ENCODE measurements at places on chromosomes 1 and 21.

GRCh38 chr21:26032263-26032662 lies 138.3 kb downstream of the APP start:
- no peak for DNase-seq

DNA sequence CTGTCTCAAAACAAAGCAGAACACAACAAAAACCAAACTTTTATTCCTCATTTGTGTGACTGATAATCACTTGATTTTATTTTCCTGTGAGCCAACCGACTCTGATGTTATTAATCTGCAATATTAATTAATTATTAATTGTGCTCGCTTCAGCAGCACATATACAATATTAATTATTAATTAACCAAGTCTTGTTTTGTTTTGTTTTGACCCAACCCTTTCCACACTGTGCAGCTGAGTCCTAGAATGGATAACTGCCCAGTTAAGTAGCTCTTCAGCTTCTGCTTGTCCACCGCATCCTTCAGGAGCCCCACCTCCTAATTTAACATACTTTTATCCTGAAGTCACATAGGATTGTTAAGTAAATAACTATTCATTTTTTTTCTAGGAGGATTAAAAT lies 47.4 kb upstream of the EXO1 start:
- no peak for DNase-seq

DNA sequence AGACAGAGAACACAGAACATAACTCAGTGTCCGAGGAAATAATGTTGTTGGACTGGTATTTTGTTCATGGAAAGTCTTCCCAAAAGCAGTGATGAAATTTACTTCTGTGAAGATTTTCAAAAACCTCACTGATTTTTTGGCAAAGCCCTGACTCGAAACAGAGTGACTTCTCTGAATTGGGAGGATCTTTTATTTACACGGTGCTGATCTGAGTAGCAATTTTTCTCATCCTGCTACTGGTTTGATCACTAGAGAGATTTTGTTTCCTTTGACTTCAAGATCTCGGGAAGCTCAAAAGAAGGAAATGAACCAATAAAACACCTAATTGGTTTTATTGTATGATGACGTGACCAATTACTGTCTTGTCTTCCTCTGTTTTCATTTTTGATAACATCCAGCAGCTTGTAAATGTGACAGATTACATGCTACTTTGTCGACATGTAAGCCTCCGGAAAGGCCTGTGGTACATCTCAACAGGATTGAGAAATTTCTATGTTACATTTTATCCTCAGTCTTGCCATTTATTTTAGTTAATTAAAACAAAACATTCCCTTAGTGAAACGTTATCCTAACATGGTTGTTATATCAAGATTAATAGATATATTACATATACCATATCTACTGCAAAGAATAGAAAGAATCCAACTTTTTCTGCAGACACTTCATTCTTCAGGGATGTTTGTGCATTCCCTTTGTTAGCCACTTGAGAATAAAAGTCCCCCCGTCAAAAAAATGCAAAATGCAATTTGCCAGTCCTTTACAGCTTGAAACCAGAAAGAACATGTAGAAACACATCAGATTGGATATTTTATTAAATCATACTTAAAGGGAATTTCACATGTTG lies 42.8 kb upstream of the IFI44L start:
- no peak for DNase-seq

DNA sequence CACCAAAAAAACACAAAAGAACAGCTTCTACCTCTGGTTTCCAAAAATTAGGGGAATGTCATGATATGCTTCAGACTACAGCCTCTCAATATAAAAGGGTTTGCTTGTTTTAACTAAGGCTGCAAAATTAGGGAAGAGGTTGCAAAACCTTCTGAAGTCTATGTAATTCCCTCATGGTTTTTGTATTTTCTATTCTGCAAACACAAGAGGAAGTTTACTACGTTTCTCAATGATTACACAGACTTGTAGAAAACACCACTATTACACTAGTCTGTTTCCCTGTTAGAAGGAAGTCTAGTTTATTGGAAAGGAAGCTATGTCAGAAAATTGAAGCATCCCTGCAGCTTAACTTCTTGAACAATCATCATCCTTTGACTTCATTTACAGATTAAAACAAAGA lies 229.7 kb upstream of the FMN2 start:
- DNase-seq, result no peak

DNA sequence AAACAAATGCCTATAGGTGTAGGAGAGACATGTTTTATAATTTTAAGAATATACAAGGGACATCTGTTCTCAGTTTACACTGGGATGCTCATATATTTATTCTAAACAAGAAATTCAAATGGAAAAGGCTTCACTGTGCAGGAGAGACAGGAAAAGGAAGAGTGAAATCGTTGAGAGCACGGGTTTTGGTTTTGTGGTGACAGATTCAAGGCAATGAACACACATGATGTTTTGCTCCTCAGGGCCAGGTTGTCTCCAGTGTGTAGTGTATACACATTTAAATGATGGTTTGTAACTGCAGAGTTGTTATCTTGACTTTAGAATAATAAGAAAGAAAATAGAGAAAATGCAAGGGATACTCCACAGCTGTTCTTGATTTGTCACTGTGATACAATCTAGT lies 73.7 kb downstream of the S1PR1 start:
- DNase-seq, result no peak

GRCh38 chr1:94627771-94628498 lies 86.4 kb upstream of the F3 start:
- no peak for DNase-seq

GRCh38 chr1:164753521-164754077 lies 194.6 kb downstream of the PBX1 start:
- no peak for DNase-seq

DNA sequence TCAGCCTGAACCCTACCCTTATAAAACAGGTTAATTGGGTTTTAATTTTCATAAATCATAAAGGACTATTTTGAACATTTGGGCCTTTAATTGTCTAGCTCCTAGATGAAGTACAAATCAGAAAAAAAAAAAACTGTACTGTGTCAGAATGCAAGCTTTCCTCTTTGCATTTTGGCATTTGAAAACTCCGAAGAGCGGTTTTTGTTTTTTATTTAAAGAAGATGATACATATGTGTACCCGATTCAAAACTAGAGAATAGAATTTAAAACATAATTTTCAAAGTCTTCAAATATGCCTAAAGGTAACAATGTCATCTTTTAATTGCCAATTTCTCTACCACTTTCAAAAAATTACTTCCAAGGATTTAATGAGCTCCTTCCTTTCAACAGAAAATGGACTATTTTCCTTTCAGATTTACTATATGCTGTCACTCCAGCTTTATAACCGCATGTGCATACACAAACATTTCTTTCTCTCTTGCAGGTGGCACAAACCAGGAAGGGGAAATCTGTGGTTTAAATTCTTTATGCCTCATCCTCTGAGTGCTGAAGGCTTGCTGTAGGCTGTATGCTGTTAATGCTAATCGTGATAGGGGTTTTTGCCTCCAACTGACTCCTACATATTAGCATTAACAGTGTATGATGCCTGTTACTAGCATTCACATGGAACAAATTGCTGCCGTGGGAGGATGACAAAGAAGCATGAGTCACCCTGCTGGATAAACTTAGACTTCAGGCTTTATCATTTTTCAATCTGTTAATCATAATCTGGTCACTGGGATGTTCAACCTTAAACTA lies 33.7 kb downstream of the MRPL39 start:
- DNase-seq, result no peak

DNA sequence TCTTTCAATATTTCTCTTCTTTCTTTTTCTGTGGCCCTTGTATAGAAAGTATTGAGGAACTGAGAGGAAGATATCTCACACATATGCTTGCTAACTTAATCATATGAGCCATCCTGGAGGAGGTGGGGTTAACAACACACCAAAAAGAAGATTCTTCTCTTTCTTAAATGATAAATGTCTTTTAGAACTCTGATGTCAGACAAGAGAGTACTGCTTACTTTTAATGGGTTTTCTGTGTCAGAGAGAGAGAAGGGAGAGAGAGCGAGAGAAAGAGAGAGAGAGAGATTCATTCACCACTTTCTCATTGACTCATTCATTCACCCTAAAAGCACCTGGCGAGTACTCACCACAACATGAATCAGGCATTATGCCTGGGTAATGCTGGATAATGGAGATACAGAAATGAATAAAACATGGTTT lies 250.3 kb upstream of the SGIP1 start:
- DNase-seq, result no peak

GRCh38 chr21:44575307-44576024 lies 1.9 kb downstream of the KRTAP10-4 start:
- no peak for DNase-seq

GRCh38 chr1:166858726-166859419 lies 17.2 kb downstream of the TADA1 start:
- no peak for DNase-seq

- peak; percentile 66 for DNase-seq
Observed at GRCh38 chr1:33086384-33086850, 5.5 kb downstream of the AZIN2 start.

- DNase-seq, result no peak
Observed at GRCh38 chr1:110341872-110342331, 2.7 kb downstream of the RBM15 start.

Data from HuH-7 (cell line).